ENCODE measurements at places on chromosomes 12 and 14.

DNA sequence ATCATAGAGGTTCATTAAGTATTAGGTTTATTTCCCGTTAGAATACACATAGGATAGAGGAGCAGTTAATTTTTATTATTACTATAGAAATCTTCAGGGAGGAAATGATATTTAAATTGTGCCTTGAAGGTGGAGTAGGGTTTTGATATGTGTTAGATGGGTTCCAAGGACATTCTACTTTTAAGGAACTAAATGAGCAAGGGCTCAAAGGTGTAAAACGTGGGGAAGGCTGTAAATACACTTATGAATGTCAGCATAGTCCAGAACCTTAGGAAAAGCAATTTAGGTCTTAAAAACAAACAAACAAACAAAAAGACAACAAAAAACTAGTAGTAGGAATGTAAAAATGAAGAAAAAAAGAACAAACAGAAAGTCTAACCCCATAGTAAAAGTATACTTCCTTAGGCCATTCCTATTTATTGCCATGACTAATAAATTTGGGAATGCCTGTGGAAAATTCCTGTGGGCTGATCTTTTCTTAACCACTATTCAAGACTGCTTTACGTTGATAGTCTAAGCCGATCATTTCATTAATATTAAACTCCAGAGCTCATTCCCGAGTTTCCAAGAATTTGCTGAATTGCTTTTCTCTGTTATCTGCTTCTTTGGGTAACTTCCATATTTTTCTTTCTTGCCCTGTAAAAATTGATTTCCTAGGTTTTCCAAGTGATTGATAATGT, 180.3 kb downstream of the RAD51B start:
- DNase-seq = no peak

DNA sequence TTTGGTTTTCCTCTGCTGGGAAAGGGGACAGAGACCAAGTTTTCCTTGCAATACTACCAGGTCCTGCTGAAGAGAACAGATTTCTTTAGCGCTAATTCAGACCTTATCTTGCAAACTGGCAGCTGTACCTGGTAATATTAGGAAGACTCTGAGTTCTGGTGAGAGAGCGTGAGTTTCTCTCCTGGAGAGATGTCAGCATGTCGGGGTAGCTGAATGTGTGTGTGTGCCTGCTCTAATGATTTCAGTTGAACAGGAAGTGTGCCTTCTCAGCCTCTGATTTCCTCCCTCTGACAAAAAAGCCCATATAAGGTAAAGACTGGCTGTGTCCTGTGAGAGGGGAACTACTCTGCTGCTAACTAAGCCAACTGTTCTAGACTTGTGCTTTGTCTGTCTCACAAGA, 10.3 kb upstream of the ERP27 start:
- DNase-seq = peak; percentile 84

DNA sequence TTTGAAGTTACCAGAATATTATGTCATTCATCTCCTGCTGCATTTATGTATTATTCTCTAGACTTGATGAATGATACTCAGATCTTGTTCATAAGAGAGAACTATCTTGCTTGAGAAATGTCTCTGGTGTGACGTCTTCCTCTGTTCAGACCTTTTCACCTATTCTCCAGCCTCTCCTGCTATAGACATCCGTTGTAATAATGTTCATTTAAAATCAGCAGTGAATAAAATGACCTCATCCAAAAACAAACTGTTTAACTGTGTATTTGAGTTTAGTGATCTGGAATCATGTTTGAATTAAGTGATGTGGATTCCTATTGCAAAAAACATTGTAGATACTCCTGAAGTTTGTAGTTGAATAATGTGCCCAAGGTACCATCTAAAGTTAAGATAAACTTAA, 487.1 kb downstream of the PCNX1 start:
- DNase-seq = no peak

DNA sequence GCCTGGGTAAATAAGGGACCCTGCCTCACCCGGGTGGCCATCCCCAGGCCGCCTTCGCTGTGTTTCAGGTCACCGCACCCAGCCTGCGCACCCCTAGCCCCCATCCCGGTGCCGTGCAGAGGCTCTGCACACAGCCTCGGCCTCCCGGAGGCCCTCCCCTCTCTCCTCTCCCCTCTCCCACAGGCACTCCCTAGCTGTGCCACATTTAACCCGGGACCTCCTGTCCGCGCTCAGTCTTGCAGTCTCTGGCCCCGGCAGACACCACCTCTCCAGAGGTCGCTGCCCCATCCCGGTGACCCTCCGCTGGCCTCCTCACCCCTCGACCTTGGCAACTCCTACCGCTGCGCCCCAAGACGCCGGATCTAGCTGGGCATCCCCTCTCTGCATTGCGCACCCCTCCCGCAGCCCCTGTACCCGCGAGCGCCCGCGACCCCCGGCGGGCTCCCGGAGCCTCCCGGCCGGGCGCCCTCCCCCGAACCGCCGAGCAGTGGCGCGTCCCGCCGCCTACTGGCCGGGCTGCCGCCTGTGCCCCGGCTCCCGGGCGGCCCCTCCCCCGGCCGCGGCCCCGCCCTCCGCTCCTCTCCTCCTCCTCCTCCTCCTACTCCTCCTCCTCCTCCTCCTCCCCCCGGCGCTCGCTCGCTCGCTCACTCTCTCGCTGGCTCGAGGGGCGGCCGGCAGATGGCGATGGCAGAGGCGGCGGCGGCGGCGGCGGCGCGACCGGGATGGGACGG, 120.7 kb downstream of the AACS start:
- peak; percentile 84 for DNase-seq

- DNase-seq = no peak
Measured at GRCh38 chr12:7439579-7440505, 4.1 kb downstream of the CD163L1 start.

GRCh38 chr12:110743571-110744093, 941 bp upstream of the PPP1CC start:
- no peak for DNase-seq

DNA sequence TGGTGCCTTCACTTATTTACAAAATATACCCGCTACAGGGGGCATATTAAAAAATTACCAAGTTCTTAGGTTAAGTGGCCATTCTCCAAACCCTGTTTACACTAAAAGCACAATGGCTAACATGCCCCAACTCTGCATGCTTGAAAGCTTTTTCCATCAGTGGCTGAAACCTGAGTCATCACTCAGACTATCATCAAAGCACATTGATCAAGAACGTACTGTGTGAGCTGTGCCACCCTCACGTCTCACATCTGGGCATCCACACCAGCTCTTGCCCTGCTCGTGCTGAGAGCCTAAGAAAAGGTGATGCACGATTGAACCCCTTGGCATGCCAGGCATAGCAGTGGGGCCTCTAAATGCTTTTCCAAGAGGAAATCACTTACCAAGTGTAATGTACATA, 13.2 kb downstream of the AQP6 start:
- no peak for DNase-seq

DNA sequence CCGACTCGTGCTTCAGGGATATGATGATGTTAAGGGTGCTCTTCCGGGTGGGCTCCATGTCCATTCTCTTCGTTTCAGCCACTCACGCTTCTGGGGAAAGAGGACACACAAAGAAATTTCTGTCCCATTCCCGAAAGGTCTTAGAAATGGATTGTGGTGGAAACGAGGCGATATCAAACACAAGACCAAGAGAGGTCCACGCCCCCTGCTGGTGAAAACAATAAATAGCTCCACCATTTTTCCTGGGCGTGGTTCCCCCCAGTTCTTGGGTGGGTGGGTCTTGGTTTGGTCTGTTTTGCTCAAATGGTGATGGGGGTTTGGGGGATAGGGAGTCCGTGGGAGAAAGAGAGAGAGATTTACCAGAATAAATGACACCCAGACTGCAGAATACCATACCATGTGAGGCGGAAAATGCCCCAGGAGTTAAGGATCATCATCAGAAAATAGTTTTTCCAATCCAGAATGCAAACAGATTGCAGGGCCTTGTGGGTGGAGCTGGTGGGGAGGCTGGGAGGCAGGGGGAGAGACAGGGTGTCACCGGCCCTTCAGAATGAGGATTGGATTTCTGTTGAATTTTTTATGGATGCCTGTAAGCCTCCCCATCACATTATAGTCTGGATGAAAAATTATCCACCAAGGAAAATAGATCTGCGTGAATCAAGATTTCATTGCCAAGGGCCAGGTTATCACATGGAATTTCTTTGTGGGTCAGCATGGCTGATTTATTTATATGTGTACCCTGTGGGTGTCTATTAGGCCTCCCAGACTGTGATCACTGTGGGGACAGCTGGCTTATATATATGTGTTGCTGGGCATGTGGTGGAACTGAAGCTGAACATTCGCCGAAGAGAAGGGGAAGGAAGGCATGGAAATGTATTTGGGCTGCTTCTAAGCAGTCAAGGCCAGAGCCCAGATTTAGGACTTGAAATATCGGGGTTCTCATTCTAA, 55.8 kb downstream of the SRRM4 start:
- DNase-seq = peak; percentile 39

DNA sequence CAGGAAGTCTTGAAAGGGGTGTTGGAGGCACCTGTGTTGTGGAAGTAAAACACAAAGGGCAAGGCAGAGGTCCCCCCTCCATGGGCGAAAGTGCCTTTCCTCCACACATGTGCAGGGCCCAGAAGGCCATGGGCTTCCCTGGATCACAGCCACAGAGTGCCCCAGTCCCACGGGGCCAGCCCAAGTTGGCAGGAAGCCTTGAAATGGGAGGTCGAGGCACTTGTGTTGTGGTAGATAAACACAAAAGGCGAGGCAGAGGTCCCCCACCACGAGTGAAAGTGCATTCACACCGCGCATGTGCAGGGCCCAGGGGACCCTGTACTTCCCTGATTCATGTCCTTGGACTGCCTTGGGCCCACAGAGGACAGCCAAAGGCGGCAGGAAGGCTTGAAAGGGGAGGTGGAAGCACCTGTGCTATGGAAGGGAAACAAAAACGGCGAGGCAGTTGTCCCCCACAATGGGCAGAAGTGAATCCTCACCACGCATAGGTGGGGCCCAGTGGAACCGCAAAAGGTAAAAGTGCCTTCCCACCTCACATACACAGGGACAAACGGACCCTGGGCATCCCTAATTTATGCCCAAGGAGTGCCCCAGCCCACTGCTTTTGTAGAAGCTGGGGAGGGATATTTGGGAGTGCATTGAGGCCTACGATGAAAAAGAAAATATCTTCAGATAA, 585.4 kb downstream of the ALG10 start:
- no peak for DNase-seq

DNA sequence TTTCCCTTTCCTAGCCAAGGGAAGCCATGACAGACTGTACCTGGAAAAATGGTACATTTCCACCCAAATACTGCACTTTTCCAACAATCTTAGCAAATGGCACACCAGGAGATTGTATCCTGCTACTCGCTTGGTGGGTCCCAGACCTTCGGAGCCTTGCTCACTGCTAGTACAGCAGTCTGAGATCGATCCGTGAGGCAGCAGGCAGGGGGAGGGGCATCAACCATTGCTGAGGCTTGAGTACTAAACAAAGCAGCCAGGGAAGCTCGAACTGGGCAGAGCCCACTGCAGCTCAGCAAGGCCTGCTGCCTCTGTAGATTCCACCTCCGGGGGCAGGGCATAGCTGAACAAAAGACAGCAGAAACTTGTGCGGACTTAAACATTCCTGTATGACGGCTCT, 218.8 kb downstream of the LRIG3 start:
- no peak for DNase-seq

- no peak for DNase-seq
Measured at GRCh38 chr12:5428332-5429221, 3.3 kb upstream of the NTF3 start.

DNA sequence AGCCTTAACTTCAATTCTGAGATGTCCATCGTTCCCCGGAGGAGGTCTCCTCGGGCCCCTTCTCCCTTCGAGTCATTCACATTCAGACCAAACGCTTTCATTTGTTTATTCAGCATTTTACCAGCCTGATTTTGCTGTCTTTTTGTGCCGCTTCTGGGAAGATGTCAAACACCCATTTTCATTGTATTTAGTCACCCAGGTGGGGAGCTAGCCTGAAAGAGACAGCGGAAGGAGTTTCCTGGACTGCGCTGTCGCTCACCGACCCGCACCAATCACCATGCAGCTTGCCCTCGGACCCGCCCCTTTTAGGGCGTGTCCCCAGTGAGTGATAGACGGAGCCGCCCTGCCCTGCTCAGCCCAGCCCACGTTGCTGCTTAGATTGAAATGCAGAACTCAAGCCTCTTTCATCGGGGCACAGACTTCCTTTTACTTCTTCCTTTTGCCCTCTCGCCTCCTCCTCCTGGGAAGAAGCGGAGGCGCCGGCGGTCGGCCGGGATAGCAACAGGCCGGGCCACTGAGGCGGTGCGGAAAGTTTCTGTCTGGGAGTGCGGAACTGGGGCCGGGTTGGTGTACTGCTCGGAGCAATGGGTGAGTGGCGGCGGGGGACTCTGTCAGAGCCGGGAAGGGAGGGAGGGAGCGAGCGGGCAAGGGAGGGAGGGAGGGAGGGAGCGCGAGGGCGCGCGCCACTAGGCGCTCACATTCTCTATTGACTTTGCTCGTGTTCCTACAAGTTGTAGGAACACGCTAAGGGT, at the start of gene PAX9:
Gene PAX9 (plus strand): TSS at position 355 of the 752 bp plus-strand sequence. CDS start 230 bp downstream, at position 585.
- peak; percentile 20 for DNase-seq

- DNase-seq = no peak
Measured at GRCh38 chr12:82912406-82912805, 225.7 kb downstream of the TMTC2 start.

- no peak for DNase-seq
Measured at GRCh38 chr14:37545174-37545573, 49.9 kb downstream of the FOXA1 start.

- no peak for DNase-seq
Measured at GRCh38 chr12:51970904-51971646, 19.6 kb downstream of the ACVR1B start.

- DNase-seq = no peak
Measured at GRCh38 chr12:46361667-46362034, 10.9 kb downstream of the SLC38A2 start.
